ENCODE measurements at places on chromosomes 4 and X. TPM values are rescaled to one million over a fixed set of nuclear protein-coding genes. Genes with fewer than 3 reads are reported as not detected.
A peak's percentile ranks its signal among the peaks of the same experiment; 100 is the strongest.

DNA sequence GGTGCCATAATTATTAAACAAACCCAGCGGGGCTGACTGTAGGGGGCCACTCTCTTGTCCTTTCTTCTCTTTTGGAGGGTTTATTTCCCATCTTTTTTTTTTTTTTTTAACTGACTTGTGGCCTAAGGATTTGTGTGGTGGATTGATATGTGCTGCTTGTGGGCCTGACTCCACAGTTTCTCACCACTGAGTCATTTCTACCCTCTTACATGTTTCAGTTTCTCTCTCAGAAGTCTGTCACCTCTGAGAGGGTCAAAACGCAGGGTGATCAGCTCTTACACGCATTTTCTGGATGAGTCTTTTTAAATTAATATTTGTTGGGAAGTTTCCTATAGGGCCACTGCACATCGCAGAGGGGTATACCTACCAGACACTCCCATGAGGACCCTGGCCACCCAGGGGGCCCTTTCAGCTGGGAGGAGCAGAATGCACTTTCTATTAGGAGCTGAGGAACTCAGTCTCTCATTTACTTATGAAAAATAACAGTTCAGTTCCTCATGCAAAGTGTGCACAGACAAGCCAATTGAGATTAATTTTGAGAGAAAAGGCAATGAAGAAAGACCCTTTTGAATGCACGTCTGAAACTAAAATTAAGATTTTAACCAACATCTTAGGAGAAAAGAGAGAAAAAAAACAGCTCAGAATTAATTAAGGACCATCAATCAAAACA is 407.9 kb downstream of the TECRL start:
- DNase-seq = no peak

PNMA6F gene
- not detected for total RNA-seq

UBE2D3 gene
- 477 TPM for total RNA-seq

DNA sequence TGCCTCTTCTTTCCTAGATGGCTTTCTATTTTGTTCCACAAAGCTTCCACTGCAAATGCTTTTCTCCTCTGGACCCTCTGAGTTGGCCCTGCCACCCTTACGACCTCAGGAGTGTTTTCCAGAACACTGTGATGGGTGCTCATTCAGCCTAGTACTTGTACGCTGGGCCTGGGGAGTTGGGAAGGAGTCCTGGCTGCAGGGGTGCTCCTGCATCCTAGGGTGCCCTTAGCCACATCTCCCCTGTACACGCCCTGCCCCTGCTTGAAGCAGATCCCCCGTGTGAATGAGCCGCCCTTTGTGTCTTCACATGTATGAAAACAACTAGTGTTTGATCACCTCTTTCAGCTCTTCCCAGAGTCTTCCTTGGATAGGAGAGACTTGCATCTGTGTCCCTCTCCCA is 64.2 kb downstream of the MTMR1 start:
- no peak for DNase-seq

- DNase-seq = no peak
Observed at GRCh38 chr4:25051534-25051933, 20.8 kb upstream of the LGI2 start.

SOX3 gene
- not detected for total RNA-seq

DNA sequence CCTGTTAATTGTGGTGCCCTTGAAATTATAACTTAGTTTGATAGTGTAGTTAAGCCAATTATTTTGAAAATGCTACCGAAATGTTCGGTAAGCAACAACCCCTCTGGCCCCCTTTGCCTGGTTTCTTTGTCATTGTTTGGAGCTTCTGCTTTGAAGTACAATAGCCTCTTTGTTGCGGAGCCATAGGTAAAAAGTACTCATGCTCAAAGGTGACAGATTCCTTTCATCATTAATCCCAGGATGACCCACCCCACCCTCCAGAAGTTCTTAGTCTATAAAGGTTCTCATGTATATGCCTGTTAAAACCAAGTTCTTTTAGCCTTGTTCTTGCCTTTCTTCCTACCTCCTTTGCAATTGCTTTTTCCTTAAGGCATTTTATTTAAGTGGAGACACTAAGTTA is 42.4 kb upstream of the SMARCAD1 start:
- DNase-seq = no peak

DNA sequence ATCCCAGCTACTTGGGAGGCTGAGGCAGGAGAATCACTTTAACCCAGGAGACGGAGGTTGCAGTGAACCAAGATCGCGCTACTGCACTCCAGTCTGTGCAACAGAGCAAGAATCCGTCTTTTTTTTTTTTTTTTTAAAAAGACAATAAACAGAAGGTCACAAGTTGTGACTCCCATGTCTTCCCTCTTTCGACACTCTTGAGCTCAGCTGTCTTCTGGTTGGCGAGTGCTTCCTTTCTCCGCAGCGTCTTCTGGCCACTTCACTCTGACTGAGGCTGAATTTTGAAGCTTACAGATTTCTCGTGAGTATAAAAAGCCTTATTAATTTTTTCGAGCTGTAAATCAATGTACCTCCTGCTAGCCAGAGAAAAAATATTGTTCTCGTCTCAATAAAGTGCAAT is 124.9 kb downstream of the STOX2 start:
- DNase-seq = no peak

BANK1 gene
- total RNA-seq = 1.3 TPM

DNA sequence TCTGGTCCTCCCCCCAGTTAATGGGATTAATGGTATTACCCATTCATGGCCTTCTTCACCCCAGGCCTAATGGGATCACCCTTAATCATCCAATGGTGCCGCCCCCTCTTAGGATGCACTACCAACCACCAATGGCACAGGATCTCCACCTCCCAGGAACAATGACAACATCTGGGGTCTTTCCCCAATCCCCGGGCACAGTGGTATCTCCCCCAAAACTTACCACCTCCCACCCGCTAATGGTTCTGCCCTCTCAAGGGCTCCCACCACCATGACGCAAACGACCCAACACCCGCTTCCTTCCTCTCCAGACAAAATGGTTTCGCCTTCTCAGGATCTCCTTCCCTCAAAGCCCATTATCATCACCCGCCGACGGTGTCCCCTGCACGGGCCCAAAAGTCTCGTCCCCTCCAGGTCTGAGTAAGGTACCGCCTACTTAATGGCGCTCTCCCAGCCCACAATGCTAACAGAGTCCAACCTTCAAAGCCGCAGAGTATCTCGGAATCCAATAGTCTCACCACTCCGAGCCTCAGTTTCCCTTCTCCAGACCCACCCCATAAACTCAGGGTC is 458 bp downstream of the GRIPAP1 start:
- DNase-seq = peak; percentile 58

- DNase-seq = no peak
Observed at GRCh38 chr4:145939441-145939750, 773 bp upstream of the ZNF827 start.

- no peak for DNase-seq
Observed at GRCh38 chrX:107542040-107542439, 86.3 kb upstream of the PRPS1 start.

CHRDL1 gene
- total RNA-seq = not detected

DNA sequence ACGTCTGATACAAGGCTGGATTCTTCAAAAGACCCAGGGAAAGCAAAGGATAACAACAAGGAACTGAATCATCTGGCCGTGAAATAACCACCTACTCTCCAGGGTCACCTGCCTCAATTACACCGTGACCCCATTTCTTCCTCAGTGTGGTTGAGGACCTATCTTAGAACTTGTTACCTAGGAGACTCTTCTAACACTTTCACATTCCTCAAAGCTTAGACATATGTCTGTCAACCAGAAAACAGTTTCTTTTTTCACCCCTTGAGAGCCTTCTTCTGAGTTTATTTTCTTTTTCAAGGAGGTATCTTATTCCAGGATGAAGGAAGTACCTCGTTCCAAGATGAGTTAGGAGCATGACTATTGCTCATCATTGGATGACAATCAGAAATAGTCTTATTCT is 337.8 kb downstream of the ARHGAP24 start:
- no peak for DNase-seq

DNA sequence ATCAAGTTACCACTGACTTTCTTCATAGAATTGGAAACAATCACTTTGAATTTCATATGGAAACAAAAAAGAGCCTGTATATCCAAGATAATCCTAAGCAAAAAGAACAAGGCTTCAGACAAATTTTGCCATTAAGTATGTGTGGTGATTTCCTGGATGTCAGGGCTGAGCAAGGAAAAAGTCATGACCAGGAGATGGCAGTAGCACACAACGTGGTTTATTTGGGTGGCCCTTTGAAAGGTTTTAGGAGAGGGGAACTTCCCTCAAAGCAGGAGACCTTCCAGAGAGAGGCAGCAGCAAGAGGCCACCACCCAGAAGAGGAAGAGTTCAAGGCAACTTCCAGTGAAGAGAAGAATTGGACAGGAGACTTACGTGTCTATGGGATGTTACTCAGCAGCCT is 18.1 kb upstream of the ZXDB start:
- DNase-seq = no peak

PRDM5 gene
- total RNA-seq = 1.3 TPM

COX7B2 gene
- not detected for total RNA-seq

DNA sequence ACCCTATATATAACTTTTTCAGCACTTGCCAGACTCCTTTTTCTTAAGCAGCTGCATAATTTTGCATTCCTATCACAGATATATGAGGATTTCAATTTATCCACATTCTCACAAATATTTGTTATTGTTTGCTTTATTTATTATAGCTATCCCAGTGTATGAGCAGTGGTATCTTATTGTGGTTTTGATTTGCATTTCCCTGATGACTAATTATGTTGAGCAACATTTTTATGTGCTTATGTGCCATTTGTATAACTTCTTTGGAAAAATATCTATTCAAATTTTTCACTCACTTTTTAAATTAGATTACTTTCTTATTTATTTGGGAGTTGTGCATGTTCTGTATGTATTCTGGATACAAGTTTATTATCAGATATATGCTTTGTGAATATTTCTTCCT is 361.9 kb downstream of the KCTD8 start:
- DNase-seq = no peak

EFHC2 gene
- total RNA-seq = 0.34 TPM

GRCh38 chrX:45879512-45879911 is 665.7 kb downstream of the ZNF674 start:
- no peak for DNase-seq

DNA sequence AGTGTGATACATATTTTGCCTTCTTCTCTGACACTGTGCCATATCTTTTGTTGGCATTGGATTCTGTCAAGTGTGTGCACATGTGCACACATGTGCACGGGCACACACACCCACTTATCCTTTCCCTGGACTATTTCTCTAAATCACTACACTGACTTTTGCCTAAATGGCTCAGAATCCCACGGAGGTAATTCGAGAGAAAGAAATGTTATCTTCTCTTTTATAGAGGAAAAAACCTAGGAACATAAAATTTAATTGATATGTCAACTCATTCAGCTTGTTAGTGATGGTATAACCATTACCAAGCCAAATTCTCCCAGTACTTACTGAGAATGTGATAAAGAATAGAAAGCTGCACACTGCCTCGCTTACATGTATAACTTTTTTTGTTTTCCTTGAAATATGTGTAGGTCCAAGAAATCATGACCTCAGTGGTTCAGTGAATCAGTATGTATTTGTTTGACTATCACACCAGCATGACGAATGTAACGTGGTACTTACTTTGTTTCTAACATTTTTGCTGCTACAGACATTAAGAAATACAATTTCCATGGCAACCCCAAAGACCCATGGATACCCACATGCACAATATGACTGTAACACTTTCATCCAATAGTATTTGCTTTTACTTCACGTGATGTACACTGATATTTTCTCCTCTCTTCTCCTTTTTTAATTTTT is 163.0 kb downstream of the PCDH7 start:
- DNase-seq = no peak

HAUS7 gene
- total RNA-seq = 67.2 TPM

GRCh38 chr4:87399148-87399547 is 8.2 kb upstream of the HSD17B11 start:
- DNase-seq = no peak

ZNF330 gene
- total RNA-seq = 64.5 TPM

DNA sequence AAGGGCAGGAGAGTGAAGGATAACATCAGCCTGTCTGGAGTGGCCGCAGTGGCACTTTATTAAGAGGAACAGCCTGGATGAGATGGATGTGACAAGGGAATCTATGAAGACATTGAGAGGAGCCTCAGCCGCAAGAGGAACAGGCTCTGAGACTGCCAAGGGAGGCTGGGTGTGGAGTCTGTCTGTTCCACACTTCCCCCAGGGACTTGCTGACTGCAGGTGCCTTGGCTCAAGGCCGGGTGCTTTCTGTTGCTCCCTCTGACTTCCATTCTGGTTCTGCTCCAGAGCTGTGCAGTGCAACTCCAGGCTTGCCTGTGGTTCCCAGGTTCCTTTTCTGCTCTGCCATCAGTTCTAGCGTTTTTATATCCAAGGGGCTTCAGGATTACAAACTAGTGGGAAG is 54.6 kb downstream of the FRMPD3 start:
- no peak for DNase-seq

TIGD4 gene
- total RNA-seq = 0.76 TPM

POU3F4 gene
- not detected for total RNA-seq

FDCSP gene
- total RNA-seq = not detected

TAF7L gene
- not detected for total RNA-seq

TSR2 gene
- total RNA-seq = 50.5 TPM

DNA sequence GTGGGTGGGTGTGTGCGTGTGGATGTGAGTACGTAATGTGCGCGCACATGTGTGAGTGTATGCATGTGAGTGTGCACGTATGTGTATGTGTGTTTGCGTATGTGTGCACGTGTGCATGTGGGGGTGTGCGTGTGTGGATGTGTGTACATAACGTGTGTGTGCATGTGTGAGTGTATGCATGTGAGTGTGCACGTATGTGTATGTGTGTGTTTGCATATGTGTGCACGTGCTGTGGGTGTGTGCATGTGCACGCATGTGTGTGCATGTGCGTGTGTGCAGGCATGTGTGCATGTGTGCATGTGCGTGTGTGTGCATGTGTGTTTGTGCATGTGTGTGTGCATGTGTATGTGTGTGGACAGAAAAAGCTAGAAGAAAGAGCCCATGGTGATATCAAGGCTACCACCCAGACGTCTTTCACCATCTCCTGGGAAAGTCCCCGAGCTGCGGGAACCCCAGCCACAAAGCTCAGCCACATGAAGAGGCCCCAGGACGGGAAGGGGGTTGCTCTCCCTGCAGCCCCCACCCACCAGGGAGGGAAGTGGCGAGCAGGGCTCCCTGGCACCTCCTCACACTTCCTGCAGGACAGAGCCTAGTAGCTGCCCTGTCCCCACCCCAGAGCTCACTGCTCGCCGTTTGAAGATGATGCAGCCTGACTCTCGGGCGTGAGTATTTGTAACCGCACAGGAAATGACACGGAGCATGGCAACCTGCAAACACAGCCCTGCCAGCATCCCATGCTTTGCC is 108.3 kb downstream of the DCTD start:
- peak; percentile 47 for DNase-seq

GRCh38 chr4:14257903-14258302 is 630.4 kb upstream of the BOD1L1 start:
- DNase-seq = no peak

STATH gene
- total RNA-seq = not detected
